ENCODE measurements at places on chromosomes 4 and X. TPM values are rescaled to one million over a fixed set of nuclear protein-coding genes. Genes with fewer than 3 reads are reported as not detected.

GRCh38 chr4:31787701-31788100 lies 1067.5 kb downstream of the PCDH7 start:
- DNase-seq: no peak

GRCh38 chrX:72110876-72111708 lies 20.6 kb downstream of the RTL5 start:
- no peak for DNase-seq

DNA sequence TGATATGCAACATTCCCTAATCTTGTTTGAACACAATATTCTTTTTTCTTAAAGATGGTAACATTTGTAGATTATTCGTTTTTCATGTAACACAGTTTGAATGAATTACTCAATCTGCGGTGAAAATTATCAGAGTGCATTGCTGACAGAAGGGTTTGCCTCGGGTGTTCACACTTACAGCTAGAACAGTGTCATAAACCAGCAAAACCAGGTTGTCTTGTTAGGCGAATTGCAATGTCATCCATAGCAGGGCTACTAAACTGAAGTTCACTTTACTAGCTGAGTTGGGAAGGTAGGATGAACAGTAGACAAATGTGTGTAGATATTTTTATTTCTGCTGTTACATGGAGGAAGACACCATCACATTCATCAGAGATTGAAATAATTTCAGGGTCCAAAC lies 98.9 kb downstream of the SLC39A8 start:
- DNase-seq: no peak

DNA sequence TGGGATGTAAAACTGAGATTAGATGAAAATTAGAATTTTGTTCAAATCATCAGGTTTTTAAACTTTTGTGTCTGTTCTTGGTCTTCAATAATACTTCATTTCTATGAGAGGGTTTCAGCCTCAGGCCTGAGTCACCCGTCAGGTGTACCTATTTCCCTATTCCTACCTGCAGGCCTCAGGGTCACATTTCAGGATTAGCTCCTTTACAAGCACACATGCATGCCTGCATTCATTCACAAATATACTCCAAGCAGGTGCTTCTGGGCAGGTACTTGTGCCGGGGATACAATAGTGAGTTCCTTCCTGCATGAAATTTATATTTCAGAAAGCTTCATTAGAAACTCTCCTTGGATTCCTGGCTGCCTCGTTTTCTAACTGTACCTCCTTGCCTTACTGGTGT lies 114.9 kb downstream of the SHISA3 start:
- DNase-seq: no peak

GRCh38 chrX:110396735-110397134 lies 38.1 kb downstream of the RTL9 start:
- no peak for DNase-seq

- DNase-seq: no peak
These were observed 14.1 kb downstream of the FAM149A start for GRCh38 chr4:186118582-186118981.

- no peak for DNase-seq
These were observed 222.6 kb downstream of the NDST4 start for GRCh38 chr4:114890773-114891172.

- DNase-seq: no peak
These were observed 84.1 kb upstream of the MAGEA4 start for GRCh38 chrX:151828439-151829080.

DNA sequence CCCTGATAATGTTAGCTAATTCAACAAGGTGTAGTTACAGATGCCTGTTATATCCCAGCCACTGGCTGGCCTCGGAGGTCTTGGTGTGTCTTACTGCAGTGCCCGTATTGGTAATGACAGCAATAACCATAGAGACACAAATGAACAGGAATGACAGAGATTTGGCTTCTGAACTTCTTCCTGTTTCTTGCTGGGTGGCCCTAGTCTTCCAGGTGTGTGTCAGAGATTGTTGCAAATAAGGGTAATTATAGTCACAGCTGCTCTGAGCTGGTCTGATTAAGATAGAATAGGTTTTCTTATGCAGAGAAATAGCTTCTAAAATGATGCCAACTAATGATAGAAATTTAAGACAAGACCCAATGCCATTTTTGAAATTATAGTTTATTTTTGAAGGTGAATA lies 64.1 kb upstream of the MAD2L1 start:
- DNase-seq: no peak

GRCh38 chr4:169051761-169052593 lies 41.9 kb upstream of the CBR4 start:
- no peak for DNase-seq

DNA sequence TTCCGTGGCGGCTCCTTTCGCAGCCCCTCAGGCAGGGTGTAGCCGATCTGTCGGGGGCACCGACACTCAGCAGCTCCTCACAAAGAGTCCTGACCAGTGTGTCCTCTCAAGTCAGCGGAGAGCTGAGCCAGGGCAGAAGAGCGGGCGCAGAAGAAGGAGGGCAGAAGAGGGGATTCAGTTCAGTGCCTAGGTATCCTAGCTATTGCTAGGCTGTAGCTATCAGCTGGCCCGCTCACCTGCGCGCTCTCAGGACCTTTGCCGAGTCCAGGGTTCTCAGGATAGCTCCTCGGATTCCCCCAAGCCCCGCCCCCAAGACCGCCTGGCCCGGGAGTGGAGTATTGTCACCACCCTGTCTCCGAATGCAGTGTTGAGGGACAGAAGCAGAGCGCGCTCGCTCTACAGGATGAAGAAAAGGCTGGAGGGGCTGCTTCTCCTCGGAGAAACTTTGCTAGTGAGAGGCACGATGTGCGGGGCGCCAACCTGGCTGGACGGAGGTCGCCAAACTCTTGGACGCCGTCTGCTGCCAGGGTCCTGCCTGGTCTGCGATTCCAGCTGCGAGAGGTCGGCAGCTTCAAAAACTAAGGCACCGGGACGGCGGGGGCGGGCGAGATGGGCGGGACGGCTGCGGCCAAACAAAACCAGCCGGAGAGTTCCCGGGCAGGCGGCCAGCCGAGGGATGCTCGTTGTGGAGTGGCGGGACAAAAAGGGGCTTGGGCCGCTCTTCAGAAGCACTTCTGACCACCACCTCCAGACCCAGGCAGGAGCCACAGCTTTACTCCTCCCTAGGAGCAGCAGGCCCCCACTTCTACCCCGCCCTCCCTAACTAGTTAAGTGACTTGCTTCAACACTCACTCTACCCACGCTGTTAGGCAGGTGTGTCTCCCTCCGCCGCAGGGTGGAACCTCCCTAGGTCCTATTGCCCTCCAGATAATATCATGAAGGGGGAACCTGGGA lies at the start of gene XKRX:
TSS of gene XKRX (minus strand) at position 258 of the 954 bp plus-strand sequence. CDS start 613 bp downstream, outside the sequence.
- DNase-seq: no peak

Gene RHOXF1
- total RNA-seq: not detected

Gene PIR
- total RNA-seq: 14.6 TPM

Gene PAGE2B
- not detected for total RNA-seq
